ENCODE measurements at places on chromosomes 2 and 18.

GRCh38 chr2:73963385-73964120 is 21.2 kb upstream of the TET3 start:
- DNase-seq: no peak

GRCh38 chr18:36818652-36819051 is 10.2 kb downstream of the TPGS2 start:
- DNase-seq: no peak

- no peak for DNase-seq
These were observed 16.3 kb downstream of the GPR55 start for GRCh38 chr2:230908595-230909191.

GRCh38 chr2:28613633-28614501 is 118.0 kb downstream of the PLB1 start:
- DNase-seq: no peak

GRCh38 chr2:47253447-47253846 is 98.3 kb upstream of the STPG4 start:
- no peak for DNase-seq

DNA sequence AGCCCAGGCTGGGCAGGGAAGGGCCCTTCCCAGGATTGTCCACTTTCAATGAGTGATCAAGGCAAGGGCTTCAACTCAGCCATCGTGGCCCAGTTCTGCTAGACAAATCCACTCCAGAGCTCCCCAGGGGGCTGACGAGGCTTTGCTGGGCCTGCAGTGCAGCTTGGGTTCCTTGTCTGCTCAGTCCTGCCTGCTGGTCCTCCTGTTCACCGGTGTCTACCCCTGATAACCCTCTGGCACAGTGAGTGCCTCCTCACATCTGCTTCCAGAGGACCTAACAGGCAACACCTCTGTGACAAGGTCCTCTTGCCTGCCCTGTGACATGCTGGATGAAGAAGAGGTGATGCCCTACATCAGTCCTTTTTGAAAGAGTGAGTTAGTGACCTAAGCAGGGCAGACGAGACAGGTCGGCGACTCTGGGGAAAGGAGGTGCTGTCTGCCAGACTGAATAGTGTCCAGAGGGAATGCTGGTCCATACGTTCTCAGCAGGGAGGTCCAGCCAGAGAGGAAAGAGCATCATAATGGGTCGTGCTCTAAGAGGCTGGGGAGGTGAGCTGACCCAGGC is 20.9 kb upstream of the KCNF1 start:
- DNase-seq: no peak

DNA sequence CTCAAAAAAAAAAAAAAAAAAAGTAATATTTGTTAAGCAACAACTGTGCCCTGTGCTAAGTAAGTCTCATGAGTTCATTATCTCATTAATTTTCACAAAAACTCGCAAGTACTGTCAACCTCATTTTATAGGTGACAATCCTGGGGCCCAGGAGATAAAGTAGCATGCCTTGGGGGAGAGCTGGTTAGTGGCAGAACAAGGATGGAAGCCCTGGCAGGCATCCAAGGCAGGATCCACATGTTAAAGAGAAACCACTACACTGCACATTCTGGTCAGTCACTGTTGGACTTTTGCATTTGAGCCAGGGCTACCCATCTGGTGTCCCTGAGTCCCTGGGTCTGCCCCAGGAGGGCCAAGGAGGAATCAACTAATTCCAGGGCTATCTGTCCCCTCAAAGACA is 54.6 kb downstream of the ZFP36L2 start:
- no peak for DNase-seq

GRCh38 chr2:174074831-174075230 is 109.7 kb upstream of the SP3 start:
- DNase-seq: no peak

DNA sequence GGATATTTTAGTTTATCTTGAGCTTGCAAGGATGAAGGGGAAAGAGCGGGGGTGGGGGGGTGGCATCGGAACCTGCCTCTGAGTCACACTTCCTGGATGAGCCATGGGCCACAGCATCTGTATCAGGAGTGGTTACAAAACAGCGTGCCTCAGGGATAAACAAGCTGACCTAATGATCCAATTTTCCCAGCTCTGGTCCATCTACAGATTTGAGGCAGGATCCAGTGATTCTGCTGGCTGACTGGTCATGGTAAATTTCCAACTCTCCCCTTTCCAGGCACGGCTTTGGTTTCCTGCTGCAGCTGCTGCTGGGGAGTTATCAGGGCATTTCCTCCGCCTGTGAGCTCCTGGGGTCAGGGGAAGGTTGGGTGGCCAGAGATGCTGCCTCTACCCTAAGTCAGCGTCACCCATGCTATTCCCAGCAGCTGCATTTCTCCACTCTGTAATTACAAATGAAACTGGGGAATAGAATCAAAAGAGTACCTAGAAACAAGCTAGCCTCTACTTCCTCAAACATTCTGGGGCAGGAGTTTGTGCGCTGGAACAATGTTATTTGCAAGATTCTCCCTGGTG is 4.7 kb upstream of the HPCAL1 start:
- no peak for DNase-seq

- no peak for DNase-seq
These were observed 13.0 kb downstream of the MCEE start for GRCh38 chr2:71117063-71117462.

DNA sequence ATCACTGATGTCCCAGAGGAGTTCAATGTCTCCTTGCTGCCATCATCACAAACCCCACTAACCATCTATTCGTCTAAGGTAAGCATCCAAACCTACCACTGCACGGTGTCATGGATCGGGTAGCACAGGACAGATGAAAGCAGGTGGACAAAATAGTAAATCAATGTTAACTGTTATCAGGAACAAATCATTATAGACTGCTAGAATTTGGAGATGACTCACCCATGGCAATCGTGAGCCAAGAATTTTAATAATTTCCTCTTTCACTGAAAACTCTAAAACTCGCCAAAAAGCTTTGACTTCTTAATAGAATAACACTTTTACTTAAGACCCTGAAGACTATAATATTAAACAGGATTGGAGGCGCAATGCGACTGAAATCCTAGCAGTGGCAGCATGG is 33.7 kb upstream of the BZW1 start:
- DNase-seq: no peak

GRCh38 chr2:38529208-38529607 is 73.5 kb downstream of the HNRNPLL start:
- DNase-seq: no peak

DNA sequence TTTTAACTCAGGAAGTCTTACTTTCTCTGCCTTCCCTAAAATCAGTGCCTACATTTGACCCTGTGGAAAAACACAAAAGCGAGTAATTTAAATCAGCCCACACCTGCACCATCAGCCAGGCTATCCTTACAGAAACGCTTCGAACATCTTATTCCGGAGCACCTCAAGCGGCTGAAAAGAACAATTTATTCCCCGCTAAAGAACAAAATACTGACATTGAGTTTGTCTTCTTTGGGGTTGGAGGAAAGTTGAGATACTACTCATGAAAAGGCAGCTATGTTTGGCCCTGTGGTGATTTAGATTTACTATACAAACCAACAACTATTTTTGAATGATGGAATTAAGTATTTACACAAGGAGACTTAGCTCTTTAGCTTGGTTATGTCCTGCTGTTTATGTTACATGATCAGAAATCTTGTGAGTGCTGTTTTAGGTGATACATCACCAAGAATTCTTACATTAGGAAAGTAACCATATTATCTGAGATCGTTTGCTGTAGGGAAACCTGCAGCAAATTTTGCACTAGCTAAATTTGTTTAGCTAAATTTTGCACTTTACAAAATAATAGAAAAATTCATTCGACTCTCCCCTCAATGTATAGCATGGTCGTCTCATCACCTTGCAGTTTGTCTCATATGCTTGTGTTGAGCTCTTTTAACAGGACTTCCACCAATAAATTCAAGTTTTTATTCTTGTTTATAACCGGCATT is 158.8 kb upstream of the SIX2 start:
- DNase-seq: peak; percentile 59

GRCh38 chr2:189020179-189020578 is 46.0 kb downstream of the COL3A1 start:
- DNase-seq: no peak

DNA sequence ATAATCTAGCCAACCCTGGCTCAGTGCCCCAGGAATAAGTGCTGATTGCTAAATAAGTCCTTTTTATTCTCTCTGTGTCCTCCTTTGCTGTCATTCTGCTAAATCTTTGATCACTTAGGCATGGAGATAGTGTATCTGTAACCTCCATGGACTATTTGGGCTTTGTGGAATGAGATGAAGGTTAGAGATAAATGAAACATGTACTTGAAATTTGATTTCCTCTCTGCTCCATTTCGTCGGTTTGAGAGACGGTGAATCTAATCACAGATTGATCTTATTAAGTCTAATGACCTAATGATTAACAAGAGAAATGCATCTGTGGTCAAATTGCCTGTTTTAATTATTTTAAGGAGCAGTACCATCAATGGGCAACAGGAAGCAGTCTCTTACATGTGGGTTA is 159.2 kb downstream of the RIT2 start:
- DNase-seq: no peak

- DNase-seq: no peak
These were observed 74.3 kb upstream of the ADAM23 start for GRCh38 chr2:206368933-206369569.

- DNase-seq: no peak
These were observed 192.7 kb upstream of the TANK start for GRCh38 chr2:160967523-160967922.

DNA sequence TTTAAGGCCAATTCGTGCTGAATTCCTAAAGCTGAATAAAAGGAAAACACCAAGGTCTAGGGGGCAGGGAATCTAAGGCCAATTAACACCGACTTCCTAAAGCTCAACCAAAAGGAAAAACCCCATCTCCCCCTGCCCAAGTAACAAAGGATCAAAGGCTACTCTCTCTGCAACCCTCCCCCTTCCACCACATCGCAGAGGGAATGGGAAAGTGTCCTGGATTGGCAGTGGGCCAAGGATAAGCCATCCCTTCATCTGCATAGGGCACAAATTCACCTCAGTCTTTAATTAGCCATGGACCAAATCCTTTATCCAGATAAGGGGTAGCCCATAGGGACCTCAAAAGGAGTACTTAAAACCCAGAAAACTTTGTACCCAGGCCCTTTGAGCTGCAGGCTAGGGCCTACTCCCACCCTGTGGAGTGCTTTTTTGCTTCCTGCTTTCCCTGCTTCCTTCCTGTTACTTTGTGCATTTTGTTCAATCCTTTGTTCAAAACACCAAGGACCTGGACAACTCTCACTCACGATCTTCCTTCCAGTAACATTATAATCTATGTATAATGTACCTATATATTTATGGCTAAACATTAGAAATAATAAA is 2119.8 kb upstream of the CELF4 start:
- DNase-seq: no peak

GRCh38 chr2:187988348-187988747 is 303.3 kb upstream of the GULP1 start:
- no peak for DNase-seq

GRCh38 chr2:110837446-110838409 is 105.4 kb downstream of the ACOXL start:
- no peak for DNase-seq

- DNase-seq: no peak
These were observed 1.7 kb downstream of the STEAP3 start for GRCh38 chr2:119225105-119225865.

DNA sequence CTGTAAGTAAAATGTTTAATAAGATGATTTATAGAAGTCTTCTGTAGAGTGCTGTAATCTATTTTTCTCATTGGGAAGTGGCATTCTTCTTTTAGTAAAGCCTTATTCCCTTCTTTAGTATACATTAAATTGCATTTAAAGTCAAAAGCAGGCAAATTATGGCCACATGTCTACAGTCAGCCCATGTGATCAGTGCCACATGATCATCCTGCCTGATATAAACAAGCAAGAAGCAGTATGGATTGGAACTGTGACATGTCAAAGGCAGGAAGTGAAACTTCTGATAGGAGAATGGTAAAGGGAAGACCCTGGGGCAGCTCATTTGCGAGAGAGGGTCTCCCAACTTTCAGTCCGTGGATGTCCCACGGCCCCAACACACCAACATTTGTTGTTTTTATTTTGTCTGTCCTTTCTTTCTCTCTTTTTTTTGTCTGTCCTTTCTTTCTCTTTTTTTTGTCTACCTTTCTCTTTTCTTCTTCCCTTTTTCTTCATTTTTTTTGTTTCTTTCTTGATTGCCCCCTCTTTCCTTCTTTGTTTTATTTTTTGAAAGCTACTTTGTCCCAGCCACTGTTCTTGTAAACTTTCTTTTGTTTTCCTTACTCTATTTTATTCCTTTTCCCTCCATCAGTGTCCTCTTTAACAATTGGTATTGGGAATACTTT is 154.9 kb downstream of the DTNA start:
- no peak for DNase-seq

DNA sequence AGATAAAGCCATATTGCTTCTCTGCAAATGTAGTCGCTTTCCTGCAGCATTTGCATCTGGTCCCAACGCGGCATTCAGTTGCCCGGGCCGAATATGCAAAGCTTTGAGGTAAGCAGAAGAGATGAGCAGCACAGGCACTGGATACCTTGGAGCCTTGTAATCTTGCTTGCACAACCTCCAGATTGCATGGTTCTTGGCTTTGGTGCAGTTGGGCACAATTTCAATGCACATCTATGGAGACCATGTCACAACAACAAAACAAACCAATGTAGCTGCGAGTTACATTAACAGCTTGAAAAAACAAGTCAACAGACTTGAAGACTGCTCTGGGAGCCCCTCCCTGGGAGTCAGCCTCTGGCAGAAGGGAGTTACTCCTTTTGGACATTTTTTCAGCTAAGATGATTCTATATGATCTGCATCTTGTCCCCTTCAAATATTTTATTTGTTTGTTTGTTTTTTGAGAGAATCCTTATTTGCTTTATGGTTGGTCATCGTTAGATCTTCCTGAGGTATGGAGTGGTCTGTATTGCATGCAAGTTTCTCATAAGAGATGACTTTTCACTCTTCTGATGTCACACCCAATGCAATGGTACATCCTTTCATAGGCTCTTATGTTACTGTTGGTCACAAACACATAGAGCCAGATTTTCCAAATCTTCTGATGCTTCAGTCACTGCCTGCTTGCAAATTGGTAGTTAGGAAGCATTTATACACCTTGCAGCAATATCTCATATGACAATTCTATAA is 113.5 kb downstream of the EFEMP1 start:
- DNase-seq: no peak

GRCh38 chr2:238085899-238086298 is 14.2 kb upstream of the ESPNL start:
- no peak for DNase-seq

- no peak for DNase-seq
These were observed 68.8 kb downstream of the GALNT13 start for GRCh38 chr2:153940511-153940910.

- peak; percentile 8 for DNase-seq
These were observed 68.1 kb downstream of the MYOM1 start for GRCh38 chr18:3151399-3152264.

GRCh38 chr2:112706170-112706664 is 14.6 kb upstream of the NT5DC4 start:
- no peak for DNase-seq
